AG09319 (cell line): ENCODE measurements at places on chromosomes 11 and 22.

DNA sequence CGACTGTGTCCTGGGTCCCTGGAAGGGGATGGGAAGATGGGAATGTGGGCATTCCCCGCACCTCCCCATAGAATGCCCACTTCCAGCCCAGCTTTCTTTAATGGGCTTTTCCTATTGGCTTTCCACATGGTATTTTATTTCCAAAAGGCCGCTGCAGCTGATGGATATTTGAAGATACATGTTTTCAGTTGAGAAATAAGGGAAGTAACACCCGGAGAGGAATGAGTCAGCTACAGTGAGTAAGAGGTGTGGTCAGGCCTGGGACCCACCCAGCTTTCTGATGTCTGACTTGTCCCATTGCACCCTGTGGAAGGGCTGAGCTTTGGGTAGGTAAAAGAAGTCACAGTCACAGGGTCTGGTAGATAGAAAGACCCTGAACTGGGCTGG is 476.9 kb downstream of the MIAT start:
- peak; percentile 37 for DNase-seq

GRCh38 chr11:64090806-64091516 is 55.2 kb downstream of the FLRT1 start:
- no peak for DNase-seq

GRCh38 chr22:17435375-17435774 is 66.1 kb downstream of the CECR2 start:
- DNase-seq = no peak

GRCh38 chr11:119666061-119666460 is 62.9 kb downstream of the NECTIN1 start:
- DNase-seq = no peak
